T follicular helper cell (primary cell): ENCODE measurements at places on chromosomes 16 and 17.

DNA sequence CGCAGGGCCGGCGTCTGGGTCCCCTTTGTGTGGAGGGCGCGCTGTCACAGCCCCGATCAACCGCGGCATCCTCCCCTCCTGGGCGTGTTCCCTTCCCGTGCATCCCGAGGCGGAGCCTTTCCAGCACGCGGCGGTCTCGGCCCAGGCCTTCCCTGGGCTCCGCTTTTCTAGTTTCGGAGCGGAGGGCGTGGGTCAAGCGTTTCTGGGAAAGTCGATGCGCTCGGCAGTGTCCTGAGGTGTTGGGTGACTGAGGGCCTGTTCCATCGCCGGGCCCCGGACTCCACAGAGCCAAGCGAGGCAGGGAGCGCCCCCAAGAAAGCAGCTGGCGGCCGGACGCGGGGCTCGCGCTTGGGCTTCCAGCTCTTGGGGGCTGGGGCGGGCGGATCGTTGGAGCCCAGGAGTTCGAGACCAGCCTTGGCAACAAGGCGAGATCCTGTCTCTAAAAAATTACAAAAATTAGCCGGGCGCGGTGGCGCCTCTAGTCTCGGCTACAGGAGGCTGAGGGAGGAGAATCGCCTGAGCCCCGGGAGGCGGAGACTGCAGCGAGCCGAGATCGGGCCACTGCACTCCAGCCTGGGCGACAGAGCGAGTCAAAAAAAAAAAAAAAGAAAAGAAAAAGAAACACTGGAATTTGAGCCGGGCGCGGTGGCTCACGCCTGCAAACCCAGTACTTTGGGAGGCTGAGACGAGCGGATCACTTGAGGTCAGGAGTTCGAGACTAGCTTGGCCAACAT lies 806 bp downstream of the IFT140 start:
- no peak for DNase-seq

DNA sequence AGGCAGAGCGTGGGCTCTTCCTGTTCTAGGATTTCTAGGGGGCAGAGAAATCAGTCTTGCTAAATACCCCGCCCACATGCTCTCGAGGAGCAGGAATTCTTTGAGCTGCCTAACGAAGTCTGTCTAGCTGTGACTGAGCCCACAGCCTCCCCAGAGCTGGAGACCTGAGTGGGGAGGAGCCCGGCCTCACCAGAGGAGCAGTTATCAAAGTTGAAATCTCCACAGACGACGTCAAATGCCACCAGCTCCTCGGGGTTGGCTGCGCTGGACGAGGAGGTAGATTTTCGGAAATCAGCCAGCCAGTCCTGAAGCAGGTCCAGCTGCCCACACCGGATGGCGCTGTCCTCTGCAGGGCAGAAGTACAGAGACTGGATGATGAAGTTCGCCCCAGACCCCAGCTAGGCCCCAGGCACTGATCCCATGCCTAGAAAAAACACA lies 53.8 kb downstream of the PRMT7 start:
- no peak for DNase-seq

DNA sequence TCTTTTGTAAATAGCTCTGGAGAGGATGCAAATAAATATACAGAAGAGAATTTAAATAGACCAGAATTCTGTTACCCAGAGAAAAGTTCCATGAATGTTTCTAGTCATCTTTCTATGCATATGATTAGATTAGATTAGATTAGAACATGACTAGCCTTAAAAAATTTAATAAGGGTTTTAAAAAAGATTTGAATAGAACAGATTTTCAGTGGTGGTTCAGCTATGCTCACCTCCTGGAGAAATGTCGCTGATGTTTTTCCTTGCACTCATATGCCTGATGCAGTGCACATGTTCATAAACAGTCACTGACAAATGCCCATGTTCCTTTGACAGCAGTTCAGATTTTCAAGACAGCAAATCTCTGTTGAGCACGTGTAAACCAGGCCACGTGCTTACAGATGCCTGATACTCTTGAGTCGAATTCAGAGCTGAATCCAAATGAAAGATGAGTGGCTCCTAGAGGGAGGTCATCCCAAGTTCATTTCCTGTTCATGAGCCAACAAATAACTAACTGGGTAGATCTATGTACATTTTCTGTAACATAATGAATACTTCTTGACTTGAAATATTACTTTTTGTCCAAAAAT lies 19.9 kb upstream of the RAB11FIP4 start:
- no peak for DNase-seq

DNA sequence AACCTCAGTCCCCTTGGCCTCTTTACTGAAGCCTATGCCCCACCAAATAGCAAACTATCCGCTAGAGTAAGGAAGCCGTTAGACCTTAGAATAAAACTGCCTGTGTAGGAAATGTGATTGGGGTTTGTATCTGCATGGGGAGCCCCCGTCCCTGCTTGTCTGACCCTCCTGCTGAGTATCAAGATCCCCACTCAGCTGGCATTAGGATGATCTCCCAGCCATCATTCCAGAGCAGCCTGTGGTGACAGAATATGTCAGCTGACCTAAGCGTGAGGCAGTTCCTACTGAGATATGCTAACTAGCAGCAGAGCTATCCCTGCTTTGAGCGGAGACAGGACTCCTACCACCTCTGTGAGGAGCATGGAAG lies 645 bp upstream of the GFOD2 start:
- no peak for DNase-seq

GRCh38 chr16:65655802-65656201 lies 533.9 kb upstream of the CDH11 start:
- DNase-seq, result no peak
